ENCODE measurements at places on chromosomes 3 and 15.

- DNase-seq, result no peak
These were observed 236.9 kb downstream of the DTWD1 start for GRCh38 chr15:49857496-49858475.

GRCh38 chr3:139136469-139137202 lies 91.9 kb upstream of the PRR23C start:
- no peak for DNase-seq

GRCh38 chr15:68778876-68779275 lies 41.8 kb downstream of the ANP32A start:
- DNase-seq, result no peak

GRCh38 chr3:114078126-114078525 lies 21.6 kb downstream of the QTRT2 start:
- no peak for DNase-seq

- no peak for DNase-seq
These were observed 84.7 kb upstream of the LMCD1 start for GRCh38 chr3:8416965-8417364.

DNA sequence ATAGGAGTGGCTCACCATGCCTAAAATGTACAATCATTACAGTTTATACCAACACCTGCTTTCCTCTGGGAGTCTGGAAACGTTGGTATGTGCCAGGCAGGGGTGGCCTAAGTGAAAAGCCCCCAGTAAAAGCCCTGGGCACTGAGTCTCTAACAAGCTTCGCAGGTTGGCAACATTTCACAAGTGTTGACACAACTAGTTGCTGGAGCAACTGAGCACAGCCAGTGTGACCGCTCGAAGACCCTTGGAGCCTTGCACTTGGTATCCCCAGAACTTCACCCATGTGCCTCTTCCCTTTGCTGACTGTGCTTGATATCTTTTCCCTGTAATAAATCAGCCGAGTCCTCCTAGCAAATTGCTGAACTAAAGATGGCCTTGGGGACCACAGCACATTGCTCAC lies 2.7 kb downstream of the RIOX2 start:
- DNase-seq, result no peak

DNA sequence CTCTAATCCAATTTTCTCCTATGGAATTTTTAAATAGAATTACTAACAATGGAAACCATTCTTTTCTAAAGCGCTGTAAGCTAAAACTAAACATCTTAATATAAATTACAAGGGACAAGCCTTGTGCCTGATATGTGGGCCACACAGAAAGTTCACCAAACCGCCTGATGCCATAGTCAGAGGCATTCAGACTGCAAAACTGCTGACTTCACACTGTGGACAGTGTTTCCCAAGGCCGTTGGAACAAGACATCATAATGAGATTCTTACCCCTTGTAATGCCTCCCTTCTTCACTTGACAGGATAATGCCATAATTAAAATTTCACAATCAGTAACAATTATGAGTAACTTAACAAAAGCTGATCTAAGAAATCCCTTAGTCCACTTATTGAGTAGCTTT lies 14.9 kb downstream of the SH3GL3 start:
- no peak for DNase-seq

- DNase-seq, result no peak
These were observed 149.4 kb upstream of the KCNMB2 start for GRCh38 chr3:178386880-178387279.

GRCh38 chr15:79290642-79291275 lies 8.2 kb downstream of the ANKRD34C start:
- no peak for DNase-seq

GRCh38 chr3:13009132-13009945 lies 63.9 kb downstream of the IQSEC1 start:
- peak; percentile 71 for DNase-seq

DNA sequence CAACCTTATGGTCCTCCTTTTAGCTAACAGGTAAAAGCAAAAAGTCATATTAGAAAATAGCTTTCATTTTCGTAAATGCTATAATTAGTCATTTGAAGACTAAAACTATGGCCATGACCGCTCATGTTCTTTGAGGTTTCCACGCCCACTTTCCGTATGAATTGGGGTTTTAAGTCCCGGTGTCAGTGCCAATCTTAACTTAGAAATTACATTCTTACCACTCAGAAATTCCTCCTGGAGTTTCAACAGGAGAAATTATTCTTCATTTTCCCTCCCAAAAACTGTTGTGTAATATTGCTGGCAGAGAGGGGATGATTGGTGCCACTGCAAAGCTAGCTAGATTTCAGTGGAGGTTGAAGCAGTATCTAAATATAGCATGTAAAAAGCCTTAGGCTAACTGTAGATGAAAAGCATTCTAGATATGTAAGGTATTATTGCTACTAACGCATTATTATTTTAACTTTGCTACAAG lies 71.0 kb upstream of the MDFIC2 start:
- DNase-seq, result no peak

Data from CD4-positive, alpha-beta memory T cell (primary cell).